ENCODE measurements at places on chromosomes 6 and 20.

DNA sequence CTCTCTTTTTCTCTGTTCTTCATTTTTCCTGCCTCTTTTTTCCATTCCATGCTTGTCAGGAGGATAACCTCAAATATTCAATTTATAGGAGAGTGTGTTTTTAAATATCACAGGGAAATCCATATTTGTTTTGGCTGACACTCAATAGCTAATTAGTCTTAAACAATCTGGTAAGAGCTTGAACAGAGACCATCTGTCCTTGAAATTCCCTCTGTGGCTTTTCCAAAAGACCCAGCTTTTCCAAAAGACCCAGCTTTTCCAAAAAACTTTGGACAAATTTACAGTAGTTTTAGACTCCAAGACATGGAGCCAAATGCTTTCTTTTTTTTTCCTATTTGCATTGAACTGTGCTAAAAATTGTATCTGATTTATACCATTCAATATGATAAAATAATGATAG, 127.4 kb upstream of the FAM83B start:
- DNase-seq: no peak

GRCh38 chr20:2162125-2162822, 60.6 kb downstream of the STK35 start:
- no peak for DNase-seq

- no peak for DNase-seq
Observed at GRCh38 chr6:30590509-30590908, 19.3 kb downstream of the ABCF1 start.

GRCh38 chr6:75084018-75084417, 121.8 kb downstream of the COL12A1 start:
- DNase-seq: no peak

- peak; percentile 63 for DNase-seq
Observed at GRCh38 chr6:144566868-144567615, 281.9 kb downstream of the UTRN start.

- DNase-seq: peak; percentile 81
Observed at GRCh38 chr6:28648035-28648877, 122.6 kb downstream of the GPX5 start.

DNA sequence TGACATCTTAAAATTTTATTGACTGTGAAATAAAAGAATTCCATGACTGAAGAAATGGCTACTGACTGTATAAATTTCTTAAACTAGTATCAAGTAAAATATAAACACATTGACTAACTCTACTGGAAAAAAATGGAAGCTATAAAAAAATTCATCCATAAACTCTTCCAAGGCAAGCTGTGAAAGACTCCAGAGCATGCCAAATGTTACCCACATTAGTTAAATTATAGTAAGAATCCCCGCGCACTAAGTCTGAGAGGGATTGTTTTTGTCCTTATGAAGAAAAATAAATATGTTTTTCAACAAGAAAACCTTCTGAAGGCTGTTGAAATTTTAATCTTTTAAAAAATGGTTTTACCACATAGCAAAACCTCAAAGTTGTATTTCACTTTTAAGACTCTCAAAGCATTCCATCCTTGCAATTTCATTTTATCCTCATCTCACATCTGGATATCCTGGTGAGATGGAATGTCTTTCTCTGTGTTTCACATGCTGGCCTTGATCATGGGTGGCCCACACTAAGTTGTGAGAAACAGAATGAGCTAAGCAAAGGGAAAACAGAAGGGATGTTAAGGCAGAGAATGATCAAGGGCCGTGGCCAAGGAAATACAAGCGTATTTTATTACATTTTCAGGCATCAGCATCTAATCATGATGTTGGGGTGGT, 732.5 kb downstream of the KIF16B start:
- DNase-seq: no peak

- DNase-seq: peak; percentile 98
Observed at GRCh38 chr6:32113386-32114352, 4.5 kb upstream of the TNXB start.

- DNase-seq: no peak
Observed at GRCh38 chr20:58824843-58825242, 25.9 kb downstream of the GNAS-AS1 start.

DNA sequence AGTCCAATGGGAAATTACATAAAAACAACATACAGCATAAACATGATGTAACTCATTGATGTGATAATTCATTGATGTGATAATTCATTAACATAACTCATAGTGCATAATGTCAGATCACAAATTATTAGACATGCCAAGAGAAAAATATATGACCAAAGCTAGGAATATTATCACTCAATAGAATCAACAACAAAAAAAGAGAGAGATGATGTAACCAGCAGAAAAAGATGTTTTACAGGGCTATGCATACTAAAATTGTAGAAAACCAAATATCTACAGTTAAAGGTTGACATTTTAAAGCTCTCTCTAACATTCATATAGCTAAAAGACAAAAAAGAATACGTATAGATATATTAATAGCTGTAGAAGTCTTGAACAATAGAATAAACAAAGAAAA, 1067.2 kb upstream of the ADGRB3 start:
- DNase-seq: no peak

DNA sequence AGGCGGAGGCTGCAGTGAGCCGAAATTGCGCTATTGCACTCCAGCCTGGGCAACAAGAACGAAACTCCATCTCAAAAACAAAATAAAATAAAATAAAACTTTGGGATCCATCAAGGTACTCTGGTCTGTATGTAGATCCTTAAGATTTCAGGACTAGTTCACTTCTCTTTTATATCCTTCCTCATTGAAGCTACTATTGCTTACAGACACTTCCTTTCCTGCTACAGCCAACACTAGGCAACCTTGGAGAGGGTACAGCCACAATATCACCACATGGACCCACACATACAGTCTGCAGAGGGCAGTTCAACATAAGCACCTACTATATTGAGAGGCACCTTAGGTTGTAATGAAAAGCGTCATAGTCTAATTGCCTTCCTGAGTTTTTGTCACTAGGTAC, 113.3 kb downstream of the ATXN1 start:
- no peak for DNase-seq

DNA sequence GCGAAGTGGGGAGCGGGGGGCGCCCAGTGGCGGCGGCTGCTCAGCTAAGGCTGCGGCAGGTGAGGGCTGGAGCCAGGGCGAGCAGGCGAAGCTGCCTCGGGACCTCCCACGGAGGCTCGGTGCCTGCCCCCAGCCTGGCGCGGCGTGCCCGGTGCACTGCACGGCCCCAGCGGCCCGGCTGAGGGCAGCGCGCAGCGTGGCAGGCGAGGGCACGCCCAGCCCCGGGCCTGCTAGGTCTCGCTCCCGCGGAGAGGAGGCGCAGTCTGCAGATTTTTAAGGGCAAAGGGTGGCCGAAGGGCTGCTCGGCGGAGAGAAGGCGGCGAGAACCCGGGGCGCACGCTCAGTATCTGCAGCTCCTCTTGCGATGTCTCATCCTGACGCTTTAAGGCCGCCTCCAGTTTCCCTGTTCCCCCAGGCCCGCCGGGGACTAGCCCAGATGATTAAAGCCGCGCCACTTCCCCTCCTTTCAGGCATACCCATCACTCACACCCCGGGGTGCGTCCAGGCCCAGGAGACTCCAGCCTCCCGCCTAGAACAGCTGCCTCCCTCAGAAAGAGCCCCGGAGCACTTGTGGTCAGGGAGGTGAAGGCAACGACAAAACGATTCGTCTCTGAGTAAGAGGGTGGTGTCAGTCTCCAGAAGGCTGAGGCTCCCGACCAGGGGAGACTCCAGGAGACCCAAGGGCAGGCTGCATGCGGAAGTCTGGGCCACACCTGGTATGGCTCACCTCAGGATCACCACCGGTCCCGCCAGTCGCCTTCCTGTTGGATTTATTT, at the start of gene FERMT1:
Gene FERMT1 (minus strand): TSS at position 158 of the 776 bp plus-strand sequence. CDS start 3,476 bp downstream, outside the sequence.
- peak; percentile 71 for DNase-seq

DNA sequence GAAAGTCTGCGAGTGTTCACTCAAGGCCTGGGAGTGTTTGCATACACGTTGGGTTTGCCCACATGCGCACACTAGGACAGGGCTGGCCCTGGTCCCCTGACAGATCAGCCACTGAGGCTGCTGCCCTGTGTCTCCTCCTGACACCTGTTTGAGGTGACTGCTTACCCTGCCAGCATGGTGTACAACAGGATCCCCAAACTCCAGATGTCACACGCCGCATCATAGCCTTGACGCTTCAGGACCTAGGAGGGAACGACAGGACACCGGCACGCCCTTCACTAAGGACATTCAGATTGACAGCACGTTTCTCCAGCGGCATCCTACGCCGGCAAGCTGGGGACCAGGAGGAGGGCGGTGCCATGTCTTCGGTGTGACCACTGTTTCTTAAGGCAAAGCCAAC, 37.0 kb upstream of the MPC1 start:
- no peak for DNase-seq

DNA sequence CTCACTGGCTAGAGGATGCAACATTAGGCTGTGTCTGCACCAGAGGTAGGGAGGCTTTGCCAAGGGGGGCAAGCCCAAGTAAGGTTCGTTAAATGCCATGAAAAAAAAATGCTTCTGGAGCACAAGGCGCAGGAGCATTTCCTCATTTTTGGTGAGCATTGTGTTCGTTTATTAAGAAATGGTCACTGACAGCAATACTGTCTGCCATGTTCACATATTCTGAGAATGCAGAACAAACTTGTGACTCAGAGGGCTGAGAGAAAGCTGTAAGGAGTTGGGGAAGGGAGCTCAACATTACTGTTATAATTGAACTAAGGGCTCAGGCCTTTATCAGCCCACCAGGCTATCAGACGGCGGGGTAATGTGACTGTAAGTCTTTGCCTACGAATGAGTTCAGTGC, 465.4 kb upstream of the BTBD3 start:
- peak; percentile 74 for DNase-seq

DNA sequence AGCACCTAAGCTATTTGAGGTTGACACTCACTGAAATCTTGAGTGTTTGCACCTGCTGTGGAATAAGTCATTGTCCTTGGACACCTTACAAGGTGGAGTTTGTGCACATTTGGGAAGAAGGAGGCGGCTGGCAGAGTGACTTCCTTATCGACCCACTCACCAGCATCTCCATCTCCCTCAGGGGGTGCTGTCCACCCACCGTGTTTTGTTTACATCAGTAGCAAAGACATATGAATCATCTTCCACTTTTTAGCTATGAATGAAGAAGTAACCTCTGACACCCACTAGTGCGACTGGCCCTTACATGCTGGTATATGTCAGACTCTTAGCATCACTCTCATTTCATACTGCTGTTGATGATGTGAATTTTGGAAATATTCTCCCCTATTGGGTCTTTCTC, 119.5 kb upstream of the SGK1 start:
- DNase-seq: peak; percentile 57

DNA sequence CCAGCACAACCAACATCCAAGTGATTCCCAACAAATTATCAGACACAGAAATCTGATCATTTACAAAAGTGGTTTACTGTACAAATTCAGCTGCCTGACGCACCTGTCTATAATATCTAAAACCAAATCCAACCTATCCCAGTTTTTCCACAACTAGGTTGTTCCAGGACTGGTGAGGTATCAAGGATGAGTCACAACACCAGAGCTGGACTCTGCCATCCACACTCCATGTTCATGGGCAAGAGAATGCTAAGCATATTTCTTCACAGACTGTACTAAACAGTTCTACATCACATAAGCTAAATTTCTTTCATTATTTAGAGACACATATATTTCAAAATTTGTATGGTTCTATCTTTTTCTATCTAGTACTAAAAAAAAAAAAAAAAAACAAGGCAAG, 141.6 kb downstream of the BTBD9 start:
- peak; percentile 42 for DNase-seq

DNA sequence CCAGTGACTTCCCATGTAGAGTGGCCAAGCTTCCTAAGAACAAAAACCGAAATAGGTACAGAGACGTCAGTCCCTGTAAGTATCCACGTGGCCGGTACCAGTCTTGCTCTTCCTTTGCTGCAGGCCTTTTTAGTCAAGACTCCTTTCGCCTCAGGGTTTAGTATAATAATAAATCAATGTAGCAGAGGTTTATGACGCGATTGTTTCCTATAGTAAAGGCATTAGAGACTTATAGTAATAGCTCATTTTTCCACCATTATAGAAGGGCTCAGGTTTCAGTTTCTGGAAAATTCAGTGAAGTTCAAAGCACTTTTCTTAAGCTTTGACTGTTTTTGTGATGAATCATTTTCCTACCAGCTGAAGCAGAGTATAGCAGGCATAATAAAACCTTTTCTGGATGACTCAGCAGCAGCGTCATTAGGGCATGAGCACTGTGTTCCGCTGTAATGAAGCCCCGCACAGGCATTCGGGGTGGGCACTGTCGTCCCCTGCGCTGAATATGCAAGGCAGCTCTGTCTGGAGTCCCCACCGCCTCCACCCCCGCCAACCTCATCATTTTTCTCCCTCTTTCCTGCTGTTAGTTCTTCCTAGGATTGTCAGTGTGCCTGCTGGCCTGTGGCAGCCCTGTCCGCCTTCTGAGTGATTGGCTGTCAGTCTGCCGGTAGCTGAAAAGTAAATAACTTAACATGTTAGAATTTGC, 51.3 kb downstream of the PTPN1 start:
- peak; percentile 97 for DNase-seq

- DNase-seq: peak; percentile 68
Observed at GRCh38 chr6:125020385-125020784, 58.1 kb downstream of the RNF217 start.

DNA sequence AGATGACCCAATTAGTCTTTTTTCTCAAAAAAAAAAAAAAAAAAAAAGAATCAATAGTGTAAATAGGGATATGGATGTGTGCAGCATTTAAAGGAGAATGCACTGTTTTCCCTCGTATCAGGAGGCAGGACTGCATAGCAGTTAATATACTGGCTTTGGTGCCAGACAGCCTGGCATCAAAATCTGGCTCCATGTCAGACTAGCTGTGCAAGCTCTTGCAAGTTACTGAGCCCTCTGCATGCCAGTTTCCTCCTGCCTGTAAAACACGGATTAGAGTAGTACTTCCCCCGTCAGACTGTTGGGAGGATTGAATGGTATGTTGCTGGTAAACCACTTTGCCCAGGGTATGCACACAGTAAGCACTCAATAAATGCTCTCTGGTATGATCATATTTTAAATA, 594.2 kb upstream of the CHD6 start:
- DNase-seq: no peak

GRCh38 chr20:46246559-46246958, 61.7 kb downstream of the CDH22 start:
- no peak for DNase-seq
